ENCODE measurements at places on chromosomes 12 and 14. TPM values are rescaled to one million over a fixed set of nuclear protein-coding genes. Genes with fewer than 3 reads are reported as not detected.

- DNase-seq = no peak
These were observed 6.6 kb downstream of the TSPAN19 start for GRCh38 chr12:85029456-85029855.

- DNase-seq = no peak
These were observed 67.3 kb upstream of the HOXC13 start for GRCh38 chr12:53871367-53871766.

DNA sequence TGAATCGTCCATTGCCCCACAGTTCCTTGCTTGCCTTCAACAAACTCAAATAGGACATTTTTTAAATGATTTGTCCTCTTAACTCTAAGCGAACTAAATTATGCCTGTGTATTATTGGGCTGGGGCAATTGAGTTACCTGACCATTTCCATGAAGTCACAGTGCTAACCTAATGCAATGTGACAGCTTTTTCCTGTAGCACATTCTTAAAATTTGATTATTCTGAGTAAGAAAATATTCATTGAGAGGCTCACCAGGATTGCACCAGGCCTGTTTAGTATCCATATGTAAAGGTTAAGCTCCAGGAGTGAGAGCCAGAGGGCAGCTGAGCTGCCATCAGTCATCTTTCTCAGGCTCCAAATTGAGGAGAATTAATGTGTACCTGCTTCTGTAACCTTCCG lies 90.9 kb downstream of the GPR65 start:
- no peak for DNase-seq

DNA sequence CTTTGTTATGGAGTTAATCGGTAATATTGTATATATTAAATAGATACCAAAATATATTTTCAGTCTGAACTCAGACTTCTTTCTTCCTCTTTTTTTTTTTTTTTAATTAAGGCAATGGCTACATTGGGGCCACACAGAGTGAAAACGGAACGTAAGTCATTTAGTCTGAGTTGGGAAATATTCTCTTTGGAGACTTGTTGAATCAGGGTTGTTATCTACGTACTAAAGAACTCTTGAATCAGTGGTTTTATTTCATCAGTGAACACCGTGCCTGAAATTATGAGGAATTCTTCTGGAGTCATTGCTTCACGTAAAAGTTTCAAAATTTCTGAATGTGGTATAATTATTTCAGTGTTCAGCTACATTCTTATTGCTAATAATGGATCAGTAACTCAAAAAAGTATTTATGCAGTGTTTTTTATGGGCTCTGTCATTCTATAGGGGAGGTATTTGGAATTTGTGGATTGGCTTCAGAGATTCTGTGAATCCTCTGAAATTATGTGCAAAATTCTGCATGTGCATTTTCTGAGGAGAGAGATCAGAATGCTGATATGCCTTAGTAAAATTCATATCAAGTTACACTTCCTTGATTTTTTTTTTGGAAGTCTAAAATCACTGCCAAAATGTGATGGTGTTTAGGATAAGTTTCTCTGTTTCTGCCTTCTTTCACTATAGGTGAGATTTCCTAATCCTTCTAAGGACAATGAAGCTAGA lies 39.6 kb downstream of the BRMS1L start:
- no peak for DNase-seq

DNA sequence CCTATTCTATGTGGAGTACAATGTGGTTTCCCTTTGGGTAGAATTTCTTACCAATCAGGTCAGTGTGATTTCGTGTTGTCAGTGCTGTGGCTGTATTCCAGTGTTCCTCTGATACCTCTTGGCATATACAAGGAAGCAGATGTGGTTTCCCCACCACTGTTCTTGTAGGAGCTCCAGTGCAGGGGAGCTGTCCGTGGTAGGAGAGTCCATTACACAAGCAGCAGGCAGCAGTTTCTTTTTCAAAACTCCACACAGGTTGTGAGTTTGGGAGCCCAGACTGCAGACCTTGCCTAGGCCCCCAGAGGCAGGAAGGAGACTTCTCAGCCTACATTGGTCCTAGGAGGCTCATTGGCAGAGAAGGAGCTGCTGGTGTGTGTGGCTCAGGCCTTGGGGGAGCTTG lies 452.8 kb downstream of the AACS start:
- no peak for DNase-seq

Gene TC2N
- 44.8 TPM for total RNA-seq

Measured in esophagus squamous epithelium (tissue), 5 donors.